Activated CD4-positive, CD25-positive, alpha-beta regulatory T cell treated with anti-CD3 and anti-CD28 coated beads, Interleukin-2, amount 50 U/mL, for 72 hours (primary cell): ENCODE measurements at places on chromosomes 5 and 9.

DNA sequence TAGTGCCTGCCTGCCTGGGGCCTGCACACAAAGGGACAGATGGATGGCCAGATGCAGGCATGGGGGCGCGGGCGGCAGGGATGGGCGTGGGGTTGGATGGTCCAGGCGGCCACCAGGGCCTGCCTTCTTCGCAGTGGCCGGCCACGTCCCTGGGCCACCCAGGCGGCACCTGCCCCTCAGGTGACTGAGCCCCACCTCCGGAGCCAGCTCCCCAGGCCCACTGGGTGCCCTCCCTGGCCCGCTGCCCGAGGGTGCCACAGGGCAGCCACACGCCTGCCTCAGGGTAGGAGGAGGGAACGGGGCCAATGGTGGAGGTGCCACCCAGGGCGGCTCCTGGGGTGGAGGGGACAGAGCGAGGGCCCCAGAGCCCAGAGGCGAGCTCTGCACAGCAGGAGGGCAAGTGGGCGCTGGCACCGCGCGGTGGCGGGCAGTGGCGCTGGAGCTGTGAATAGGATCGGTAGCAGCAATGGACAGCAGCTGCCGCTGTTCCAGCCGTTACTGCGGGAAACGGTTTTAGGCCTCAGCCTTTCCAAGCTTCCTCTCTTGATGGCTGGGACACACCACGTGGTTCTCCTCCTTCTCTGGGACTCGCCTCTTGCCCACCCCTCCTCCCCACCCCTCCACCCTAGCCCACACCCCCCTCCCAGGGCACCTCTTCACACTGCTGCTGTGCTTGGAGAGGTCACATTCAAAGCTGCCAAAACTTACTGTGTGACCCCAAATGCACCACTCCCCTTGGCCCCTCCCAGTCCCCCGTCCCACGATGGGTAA is 19.1 kb downstream of the LHX3 start:
- no peak for DNase-seq

DNA sequence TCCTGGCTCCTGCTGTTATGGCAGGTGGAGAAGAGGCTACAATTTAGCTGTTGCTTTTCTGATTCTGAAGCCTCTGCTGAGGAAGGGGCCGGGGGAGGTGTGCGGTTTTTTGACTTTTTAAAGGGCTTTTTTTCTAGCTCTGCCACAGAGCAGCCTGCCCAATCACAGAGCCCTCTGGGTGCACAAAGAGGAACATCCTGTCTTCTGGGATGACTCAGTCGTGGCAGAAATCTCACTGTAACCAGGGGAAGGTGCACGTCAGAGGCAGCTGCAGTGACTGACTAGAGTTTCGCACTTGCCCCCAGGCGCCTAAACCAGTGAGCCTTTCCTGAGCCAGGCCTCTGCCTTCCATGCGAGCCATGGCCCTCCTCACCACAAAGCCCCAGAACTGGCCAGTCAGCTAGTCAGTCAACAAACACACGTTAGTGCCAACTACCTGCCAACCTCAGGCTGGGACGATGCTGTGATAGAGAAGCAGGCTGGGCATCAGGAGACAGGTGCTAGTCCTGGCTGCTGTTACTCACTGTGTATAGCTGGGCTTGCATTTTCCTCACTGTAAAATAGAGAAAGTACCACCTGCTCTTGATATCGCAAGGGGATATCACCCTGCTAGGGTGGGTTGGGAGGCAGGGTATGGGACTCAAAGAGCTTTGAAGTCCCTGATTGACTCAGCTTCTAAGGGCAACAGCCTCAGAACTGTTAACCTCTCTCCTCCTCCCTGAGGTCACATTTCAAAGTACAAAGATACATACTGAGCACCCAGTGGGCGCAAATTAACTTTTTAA is 2.2 kb downstream of the AKNA start:
- DNase-seq, result peak; percentile 80

DNA sequence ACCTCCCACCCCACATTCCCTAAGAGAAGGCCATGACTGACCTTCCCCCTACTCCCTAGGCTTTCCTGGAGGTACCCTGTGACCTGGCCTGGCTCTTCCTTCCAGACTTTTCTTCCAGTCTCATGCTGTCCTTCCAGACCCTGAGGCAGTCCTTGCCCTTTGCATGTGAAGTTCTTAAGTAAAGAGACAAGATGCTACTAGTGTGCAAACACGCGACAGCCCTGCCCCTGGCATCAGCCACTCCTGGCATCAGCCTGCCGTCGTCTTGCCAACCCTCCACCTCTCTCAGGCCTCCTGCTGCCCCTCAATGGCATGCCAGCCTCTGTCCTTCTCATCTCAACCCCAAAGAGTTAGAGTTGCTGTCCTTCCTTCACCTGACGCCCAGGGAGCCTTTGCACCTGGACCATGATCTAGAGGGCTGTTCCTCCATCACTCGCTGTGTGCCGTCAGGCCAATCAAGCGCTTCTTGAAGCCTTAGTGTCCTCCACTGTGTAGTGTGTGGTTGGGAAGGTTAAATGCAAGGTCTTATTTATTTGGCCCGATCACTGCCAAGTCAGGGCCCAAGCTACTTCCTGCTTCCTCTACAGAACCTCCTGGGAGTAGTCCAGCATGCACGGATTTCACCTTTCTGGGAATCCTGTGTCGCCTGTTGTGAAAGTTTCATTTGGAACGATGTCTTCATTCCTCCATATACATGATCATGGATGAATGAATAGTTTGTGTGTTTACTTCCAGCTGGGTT is 61.9 kb downstream of the WWC1 start:
- no peak for DNase-seq

DNA sequence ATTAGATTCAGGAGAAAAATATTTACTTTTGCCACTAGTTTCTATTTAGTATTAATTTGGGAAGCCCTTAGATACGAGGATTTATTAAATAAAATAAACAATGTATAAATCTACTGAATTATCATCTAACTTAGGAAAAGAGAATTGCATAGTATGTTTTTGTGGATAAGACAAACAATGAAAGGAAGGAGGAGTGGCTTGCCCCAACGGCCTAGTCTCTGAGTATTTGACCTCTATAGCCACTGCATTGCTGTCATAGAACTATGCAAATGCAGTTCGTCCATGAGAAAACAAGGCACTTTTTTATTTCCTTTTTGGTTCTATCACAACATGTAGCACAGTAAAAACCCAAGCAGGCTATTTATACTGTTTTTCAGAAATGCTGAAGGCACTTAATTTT is 321.2 kb upstream of the CCNH start:
- no peak for DNase-seq

GRCh38 chr5:113187906-113188305 is 211.3 kb downstream of the DCP2 start:
- DNase-seq, result no peak

GRCh38 chr9:121927081-121927480 is 166.0 kb downstream of the TTLL11 start:
- no peak for DNase-seq

DNA sequence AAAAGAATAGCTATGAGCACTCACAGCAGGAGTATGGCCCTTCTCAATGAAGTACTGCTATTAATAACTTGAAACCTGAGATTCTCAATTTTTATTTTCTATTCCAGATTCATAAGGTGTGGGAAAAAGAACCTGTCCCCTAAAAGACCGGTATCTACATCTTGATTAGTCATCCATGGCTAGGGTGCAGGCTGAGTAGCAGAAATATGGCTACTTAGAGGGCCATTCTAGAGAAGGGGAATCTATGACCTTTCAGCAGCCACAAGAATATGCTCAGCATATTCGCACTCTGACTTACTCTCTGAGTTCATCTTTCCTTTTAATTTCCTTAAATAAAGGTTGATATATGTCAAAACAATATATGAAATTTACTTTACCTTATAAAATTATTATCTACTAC is 27.7 kb downstream of the WDR36 start:
- DNase-seq, result no peak

DNA sequence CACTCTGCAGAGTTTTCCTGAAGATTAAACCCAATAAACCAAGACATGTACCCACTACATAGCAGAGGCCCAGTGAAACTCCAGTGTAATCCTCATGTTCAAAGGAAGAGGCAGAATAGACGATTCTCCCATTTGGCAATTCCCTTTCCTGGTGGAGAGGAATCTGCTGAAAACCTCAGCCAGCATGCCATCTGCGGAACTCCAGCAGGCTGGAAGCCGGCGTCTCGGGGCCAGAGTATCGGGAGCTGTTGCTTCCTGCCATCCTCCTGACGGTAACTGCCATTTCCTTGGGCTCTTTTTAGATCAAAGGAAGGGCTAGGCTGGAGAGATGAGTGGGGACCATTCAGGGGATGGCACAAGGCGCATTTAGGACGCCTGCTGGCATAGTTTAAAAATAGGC is 20.5 kb downstream of the NEURL1B start:
- no peak for DNase-seq

GRCh38 chr9:98997604-98998003 is 53.9 kb downstream of the COL15A1 start:
- no peak for DNase-seq

DNA sequence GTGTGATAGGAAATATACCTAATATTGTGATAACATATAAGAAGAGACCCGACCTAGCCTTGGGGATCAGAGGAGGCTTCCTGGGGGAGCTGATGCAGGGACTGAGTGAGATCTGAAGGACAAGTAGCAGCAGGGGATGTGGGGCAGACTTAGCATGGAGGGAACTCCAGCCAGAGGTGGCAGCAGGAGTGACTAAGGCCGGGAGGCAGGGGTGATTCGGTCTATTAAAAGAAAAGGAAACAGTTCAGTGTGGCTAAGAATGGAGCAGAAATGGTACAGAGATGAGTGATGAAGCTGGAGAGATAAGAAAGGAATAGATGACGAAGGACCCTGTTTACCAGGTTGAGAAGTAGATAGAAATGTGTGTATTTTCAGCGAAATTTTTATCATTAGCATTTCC is 408.8 kb downstream of the ENC1 start:
- no peak for DNase-seq

DNA sequence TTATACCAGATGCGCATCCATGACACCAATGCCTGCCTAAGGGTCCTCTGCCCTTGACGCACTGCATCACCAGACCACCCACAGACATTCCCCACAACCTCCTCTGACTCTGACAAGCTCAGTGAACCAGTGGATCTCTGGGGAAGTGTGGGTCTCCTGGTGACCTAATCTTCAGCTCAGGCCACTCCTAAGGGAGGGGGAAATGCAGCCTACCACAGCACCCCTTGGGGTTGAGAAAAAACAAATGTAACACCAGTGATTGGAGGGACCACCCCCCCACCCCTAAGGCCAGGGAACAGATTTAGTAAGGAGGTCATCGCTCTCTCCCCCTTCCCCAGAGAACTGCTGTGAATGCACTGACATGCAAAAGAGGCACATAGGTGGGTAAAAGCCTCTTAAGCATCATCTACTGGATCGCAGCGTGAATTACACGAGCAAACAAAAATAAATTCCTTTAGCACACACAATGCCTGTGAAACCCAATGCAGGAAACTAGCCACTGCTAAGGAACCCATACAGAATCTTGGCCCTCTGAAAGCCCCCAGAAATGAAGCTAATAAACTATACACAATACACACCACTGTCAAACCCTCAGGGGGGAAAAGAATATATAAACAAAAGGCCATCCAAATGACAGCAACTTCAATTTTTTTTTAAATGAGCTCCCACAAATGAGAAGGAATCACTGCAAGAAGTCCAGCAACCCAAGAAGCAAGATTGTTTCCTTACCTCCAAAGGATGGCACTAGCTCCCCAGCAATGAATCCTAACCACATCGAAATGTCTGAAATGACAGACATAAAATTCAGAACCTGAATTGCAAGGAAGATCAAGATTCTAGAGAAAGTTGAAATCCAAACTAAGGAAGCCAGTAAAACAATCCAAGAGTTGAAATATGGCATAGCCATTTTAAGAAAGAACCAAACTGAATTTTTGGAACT is 513.7 kb upstream of the PTGER4 start:
- DNase-seq, result no peak

DNA sequence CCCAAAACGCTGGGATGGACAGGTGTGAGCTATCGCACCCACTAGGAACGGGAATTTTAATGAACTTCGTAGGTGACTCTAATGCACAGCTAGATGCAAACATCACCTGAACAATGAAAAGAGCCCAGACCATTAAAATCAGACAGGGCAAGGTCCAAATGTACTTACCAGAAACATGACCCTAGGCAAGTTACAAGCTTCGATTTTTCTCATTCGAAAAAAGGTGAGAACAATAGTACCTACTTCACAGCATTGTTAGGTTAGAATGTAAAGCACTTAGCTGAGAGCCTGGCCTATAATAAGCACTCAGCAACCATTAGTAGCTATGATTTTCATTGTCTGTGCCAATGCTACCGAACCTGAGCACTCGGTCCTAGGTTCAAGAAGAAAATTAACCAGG is 5.8 kb upstream of the KLHL3 start:
- DNase-seq, result no peak

GRCh38 chr5:132183723-132184122 is 43.9 kb downstream of the P4HA2 start:
- DNase-seq, result no peak

DNA sequence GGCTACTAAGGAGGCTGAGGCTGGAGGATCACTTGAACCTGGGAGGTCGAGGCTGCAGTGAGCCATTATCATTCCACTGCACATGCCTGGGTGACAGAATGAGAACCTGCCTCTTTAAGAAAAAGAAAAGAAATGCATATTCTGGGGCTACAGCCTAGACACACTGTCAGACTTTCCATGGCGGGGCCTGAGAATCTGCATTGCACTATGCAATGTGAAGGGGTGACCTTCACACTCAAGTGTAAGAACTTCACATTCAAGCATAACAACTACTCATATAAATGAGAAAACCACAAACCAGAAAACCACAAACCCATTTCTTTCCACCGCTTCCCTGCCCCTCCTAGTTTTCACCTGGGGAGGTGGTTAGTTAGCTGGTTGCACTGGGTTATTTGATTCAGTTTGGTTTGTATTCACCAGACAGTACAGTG is 18.0 kb upstream of the FBP2 start:
- peak; percentile 45 for DNase-seq

GRCh38 chr5:33649549-33650482 is 209.1 kb downstream of the TARS1 start:
- no peak for DNase-seq
